ENCODE measurements at places on chromosomes 13 and 19.

DNA sequence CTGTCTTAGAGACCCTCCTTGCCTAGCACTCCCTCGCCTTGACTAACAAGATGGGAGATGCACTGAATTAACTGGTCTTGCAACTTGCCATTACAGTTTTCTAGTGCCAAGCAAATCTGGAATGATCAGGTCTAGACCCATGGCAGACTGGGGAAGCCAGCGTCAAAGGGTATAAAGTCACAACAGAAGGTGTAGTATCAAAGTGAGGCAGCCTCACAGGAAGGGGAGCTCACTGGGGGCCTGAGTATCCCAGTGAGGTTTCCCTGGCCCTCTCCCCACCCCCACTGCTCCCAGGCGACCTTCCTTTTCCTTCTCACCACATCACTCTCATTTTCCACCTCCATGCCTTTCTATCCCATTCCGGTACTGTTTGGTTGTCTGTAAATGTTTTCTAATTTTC lies 83.5 kb upstream of the DOCK9 start:
- no peak for DNase-seq

- no peak for DNase-seq
These were observed 9.5 kb downstream of the RAB8A start for GRCh38 chr19:16121141-16121540.

GRCh38 chr13:42393573-42394360 lies 121.8 kb downstream of the AKAP11 start:
- DNase-seq = no peak

DNA sequence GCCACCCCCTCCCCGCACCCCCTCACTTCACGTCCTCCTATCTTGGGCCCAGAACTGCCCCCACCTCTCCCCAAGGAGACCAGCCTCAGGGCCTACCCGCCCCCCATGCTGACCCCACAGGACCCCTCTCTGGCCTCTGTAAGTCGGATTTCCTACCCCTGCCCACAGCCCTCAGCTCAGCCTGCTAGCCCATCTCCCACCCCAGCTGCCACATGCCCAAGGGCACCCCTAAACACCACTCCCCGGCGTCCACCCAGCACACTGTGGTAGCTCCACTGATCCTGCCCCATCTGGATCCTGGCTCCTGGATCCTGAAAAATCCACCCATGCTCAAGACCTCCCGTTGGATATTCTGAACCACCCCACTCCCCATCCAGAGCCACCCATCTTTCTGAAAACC lies 805 bp downstream of the EVI5L start:
- DNase-seq = no peak

DNA sequence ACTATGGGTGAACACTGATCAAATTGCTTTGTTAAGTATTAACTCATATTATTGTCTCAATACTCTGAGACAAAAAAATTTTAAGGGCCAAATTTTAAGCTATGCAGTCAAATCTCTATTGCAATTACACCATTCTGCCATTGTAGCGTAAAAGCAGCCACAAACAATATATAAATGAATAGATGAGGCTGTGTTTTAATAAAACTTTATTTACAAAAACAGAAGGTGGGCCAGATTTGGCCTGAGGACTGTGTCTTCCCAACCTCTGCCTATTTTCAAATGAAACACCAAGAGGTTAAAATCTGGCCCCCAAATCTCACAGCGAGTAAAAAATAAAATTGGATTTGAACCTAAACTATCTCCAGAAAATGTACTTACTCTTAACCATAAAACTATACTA lies 51.7 kb downstream of the MBD3L2B start:
- no peak for DNase-seq

DNA sequence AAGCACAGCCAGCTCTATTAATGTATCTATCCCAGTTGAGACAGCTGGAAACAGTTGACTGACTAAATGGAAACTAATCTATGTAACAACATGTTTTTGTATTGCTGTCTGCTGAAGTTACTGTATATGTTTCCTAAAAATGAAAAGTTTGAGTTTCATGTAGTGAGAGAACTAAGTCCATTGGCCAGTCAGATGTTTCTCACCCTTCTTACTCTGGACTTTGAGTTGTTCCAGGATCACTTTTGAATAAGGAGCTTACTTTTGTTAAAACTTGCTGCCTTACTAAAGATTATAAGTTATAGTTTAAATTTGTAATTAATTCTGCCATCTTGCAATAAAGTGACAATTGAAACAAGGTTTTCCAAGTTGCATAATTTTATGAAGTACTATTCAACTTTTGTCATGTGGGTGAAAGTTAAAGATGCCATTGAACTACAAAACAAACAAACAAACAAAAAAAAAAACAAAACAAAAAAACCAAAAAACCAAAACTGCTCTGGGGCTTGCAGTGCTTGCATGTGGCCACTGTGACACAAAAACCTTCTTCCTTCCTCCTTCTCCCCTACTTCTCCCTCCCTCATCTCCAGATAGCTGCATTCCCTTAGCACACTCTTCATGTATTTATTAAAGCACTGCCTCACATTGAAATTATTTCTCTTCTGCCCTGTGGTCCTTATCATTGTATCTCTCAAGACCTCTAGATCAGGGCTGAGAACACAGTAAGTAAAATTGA lies 15.3 kb downstream of the WDFY2 start:
- no peak for DNase-seq

Data from posterior cingulate gyrus (tissue), 11 donors.